Stimulated activated CD8-positive, alpha-beta memory T cell treated with anti-CD3 and anti-CD28 coated beads, Interleukin-7, amount 100 ng/mL, for 1 hour (primary cell): ENCODE measurements at places on chromosomes 1 and 21.

DNA sequence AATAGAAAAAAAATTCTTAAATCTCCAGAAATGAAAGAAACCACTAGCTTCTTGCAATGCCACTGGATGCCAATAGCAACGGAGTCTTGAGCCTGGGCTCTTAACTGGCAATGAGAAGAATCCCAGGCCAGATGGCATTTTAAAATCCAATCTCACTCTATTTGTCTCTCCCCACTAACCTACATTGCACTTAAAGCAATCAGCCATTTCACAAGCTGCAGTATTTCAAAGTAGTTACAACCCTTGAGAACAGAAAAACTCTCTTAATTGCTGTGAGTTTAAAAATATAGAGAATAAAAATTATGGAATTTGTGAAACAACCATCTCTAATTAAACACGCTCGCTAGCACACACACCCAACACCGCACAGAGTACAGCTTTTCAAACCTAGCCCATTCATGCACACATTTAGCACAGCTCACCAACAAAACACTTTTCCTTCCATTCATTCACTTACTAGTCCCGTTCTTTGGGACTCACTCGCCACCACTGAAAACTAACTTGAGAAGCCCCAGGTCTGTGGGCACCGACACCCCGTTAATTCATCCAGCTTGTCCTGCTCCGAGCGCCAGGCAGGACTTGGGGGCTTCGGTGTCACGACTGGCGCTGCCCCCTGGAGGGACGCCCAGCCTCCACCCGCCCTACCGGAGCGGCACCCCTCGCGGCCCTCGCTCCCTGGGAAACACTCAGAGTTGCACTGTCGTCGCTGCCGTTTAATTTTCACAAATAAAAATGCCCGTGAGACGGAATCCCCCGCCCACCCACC is 1.0 kb downstream of the DDAH1 start:
- DNase-seq, result no peak

DNA sequence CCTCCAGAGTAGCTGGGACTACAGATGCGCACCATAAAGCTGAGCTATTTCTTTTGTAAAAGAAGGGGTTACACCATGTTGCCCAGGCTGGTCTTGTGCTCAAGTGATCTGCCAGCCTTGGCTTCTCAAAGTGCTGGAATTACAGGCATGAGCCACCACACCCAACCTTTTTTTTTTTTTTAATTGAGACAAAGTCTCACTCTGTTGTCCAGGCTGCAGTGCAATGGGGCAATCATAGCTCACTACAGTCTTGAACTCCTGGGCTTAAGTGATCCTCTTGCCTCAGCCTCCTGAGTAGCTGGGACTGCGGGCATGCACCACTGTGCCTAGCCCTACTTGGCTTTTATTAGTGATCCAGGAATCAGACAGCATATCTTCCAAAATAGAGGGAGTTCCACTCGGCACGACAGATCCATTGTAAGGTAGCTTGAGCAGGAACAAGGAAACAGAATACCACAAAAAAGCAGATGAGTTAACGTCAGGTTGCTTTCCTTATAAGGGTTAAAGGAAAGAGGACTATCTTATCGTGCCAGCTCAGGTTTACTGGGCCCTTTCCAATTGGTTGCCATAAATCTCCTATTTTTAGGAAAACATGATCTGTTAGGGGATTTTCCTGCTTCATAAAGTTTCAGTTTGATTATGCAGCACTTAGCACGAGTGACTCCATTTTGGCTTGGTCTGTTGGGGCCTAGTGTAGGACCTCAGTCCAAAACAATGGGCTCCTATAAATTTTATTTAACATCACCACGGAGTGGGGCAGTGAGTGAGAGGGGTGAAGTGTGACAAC is 45.2 kb downstream of the NENF start:
- no peak for DNase-seq

DNA sequence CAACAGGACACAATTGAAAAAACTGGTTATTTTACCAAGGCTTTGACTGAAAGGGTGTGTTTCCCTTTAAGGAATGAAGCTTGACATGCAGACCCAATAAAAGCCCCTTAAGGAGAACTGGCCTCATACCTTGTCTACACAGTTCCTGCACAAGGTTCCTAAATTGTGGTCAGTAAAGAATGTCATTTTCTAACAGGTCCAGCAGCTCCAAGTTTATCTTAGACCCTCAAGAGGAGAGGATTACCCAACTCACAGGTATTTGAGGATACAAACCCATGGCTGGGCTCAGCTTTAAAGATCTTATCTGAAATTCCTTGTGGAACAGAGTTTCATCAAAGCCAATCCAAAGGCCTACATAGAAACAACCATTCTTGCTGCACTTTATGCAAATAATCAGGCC is 31.4 kb upstream of the CBR3 start:
- DNase-seq, result no peak

GRCh38 chr1:87111659-87112371 is 197.4 kb downstream of the HS2ST1 start:
- no peak for DNase-seq

DNA sequence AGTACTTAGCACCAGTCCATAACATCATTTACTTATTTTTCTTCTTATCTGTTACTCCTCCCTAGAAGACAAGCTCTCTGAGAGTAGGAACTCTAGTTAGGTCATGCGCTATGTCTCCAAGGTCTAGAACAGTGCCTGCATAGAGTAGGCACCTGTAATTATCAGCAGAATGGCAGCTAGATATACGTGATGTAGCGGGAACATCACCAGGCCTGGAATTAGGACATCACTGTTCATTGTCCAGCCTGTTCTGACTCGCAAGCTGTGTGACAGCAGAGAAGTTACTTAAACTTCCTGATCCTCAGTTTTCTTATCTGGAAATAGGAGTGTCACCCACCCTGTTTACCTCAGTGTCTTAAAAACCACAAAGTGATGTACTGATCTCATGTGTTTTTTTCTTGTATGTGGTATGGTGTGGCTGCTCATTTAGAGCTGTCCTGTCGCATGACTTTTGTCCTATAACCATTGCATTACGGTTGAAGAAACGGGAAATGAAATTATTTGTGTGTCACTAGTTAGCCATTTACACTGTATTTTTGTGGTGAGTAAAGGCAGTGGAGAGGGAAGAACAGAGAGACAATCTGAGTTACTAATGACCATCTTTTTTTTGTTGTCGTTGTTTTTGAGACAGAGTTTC is 37.1 kb upstream of the EXO1 start:
- DNase-seq, result no peak

- DNase-seq, result no peak
These were observed 17.2 kb downstream of the CC2D1B start for GRCh38 chr1:52348704-52349300.

DNA sequence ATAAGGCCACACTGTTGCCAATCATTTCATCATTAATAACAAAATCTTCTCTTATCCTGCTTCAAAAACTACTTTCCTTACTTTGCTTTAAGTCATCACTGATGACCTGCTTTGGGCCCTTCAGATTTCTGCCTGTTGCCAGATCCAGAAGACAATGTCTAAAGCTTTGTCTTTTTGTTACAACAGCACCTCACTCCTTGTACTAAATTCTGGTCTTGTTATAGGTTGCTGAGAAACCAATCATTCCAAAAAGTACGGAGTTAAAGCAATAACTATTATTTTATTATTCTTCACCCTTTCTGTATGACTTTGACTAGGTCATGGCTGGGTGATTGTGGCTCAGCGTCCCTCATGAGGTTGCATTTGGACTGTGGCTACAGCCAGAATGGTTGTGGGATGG is 633.5 kb downstream of the PTPRU start:
- DNase-seq, result no peak

DNA sequence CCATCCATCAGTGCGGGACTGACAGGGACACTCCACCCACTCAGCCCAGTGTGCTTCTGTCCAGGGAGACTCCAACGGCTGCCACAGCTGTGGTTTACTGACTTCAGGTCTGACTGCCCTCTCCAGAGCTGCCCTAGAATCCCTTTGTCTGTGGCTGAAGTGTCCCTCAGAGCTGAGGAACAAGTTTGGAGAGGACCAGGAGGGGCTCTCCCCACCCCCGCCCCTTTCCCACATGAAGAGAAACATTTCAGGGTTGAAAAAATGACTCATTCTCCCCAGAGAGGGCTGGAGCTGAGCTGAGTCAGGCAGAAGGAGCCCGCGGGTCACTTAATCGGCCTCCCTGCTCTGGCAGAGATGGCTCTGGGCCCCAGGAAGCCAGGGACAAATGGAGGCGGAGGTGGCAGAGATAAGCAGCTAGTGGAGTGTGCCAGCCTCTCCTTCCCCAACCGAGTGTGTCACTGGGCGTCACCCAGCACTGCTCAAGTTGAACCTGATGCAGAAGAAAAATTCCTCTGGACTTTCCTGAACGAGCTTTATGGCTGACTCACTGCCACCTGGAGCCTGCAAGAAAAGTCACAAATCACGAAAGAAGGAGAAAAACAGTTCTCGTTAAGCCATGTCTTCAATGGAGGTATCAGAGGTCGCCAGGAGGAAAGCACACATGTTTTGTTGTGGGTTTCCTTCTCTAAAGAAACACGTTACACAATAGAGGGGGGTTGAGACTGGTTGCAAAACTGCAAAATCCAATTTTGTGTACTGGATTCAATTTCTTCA is 34.3 kb upstream of the ECE1 start:
- DNase-seq, result peak; percentile 23

- DNase-seq, result no peak
These were observed 14.7 kb upstream of the LEFTY1 start for GRCh38 chr1:225903623-225904022.

DNA sequence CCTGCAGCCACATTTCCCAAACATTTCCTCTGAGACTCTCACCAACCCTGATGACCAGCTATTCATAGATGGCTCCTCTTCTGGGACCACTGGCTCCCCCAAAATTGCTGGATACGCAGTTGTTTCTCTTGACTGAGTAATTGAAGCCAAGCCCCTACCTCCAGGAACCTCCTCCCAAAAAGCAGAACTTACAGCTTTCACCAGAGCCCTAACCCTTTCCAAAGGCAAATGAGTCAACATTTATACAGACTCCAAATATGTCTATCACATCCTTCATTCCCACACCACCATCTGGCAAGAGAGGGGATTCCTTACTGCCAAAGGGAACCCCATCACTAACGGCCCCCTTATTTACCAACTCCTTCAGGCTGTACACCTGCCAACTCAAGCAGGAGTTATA is 20.3 kb upstream of the CA6 start:
- DNase-seq, result no peak

- DNase-seq, result no peak
These were observed 223.5 kb downstream of the HMCN1 start for GRCh38 chr1:185957441-185958363.

DNA sequence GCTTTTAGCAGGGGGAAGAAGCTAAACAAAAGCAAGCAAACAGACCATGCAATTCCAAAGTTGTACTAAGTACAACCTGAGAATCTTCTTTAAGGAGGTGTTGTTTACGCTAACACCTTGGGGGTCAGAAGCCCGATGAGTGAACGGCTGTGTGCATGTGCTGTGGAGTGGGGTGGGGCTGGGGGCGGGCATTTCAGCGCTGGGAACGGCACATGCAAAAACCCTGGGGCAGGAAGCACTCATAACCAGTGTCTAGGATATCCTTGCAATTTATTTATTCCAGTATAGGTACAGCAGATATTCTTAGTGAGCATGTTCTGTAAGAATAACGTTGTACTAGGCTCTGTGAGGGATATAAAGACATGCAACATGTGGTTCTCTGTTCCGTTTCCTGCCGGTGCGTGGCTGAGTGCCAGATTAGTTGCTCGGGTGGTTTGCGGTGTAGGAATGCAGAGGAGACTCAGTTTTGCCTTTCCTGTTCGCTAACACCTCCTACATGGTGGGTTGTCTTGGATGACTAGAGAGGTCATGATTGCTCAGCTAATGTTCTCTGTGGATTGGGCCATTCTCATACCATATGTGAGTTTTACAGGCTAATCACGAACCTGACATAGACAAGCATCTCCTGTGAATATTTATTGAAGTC is 3.7 kb downstream of the FASLG start:
- peak; percentile 73 for DNase-seq

DNA sequence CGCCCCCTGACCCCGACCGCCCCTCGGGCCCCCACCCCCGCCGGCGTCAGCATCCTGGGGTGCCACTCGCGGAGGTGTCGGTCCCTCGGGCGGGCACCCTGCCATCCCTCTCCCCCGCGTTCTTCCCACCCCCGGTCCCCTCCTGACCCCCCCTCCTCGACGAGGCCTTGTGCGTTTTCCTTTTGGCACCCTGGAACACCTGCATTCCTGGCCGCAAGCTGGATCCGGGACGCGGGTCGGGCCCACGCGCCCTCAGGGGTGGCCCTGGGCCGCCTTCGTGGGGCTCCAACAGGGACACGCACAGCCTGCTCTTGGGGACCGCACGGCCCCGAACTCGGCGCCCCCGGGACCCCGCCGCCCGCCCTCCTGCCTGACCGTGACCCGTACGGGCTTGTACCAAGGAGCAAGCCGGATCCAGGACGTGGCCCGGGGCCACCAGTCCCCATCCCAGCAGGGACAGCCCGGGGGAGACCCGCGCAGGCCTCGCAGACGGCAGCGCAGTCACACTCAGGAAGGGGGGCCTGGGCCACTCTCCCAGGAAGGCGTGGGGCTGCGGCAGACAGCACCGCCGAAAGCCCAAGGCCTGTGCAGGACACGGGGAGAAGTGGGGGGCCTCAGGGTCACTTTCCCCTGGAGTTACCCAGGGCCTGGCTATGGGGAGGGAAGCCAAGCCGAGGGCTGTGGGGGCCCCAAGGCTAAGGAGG is 579 bp upstream of the SLC19A1 start:
- DNase-seq, result no peak

DNA sequence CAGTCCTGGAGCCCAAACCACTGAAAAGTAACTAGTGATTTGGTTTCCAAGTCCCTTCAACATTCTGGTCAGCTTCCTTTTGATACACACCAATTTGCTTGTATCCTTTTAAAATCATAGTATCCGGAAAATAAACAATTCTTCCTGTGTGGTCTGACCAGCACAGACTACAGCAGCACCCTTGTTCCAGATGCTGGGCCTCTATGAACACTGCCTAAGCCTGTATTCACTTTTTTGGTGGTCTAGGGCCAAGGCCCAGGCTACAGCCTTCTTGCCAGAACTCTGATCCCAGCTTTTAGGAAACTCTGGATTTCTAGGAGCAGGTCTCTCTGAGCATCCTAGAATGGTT is 801 bp upstream of the DDAH1 start:
- DNase-seq, result no peak

DNA sequence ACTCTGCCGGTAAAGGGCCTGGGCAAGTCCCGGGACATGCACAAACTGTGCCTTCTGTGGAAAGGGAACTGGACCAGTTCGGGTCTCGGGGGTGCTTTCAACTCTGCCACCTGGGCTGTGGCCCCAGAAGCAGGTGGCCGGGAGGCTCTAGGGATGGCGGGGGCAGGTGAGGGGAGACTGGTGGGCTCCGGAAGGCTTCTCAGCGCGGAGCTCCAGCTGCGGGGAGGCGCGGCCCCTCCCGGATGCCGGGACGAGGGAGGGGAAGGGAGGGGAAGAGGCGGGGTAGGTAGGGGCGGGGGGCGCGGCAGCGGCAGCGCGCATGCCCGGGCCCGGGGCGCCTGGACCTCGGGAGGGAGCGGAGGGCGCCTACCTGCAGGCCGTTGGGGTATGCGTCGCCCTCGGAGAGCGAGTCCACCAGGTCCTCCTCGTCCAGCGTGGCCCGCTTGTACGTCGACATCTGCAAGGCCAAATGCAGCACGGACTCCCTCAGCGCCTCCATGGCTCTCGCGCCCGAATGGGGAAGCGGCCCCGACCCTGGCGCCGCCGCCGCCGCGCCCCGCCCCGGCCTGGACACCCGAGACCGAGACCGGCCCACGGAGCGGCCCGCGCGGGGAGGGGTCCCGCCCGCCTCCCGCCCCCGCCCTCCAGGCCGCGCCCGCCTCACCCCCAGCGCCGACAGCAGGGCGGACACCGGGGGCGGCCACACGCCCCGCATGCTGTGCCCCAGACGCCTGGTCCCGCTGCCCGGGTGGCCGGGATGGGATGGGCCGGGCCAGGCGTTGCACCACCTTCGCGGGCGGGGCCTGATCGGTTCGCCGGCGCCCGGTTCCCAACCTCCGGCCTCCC is at the start of gene ECE1:
ECE1 (minus strand) TSS at position 764 of the 846 bp plus-strand sequence; CDS start at position 715, 49 bp downstream.
- DNase-seq, result no peak

GRCh38 chr1:178575611-178576361 is 62.9 kb downstream of the TEX35 start:
- no peak for DNase-seq
